Endodermal cell (in vitro differentiated cells): ENCODE measurements at places on chromosomes 1 and 21.

DNA sequence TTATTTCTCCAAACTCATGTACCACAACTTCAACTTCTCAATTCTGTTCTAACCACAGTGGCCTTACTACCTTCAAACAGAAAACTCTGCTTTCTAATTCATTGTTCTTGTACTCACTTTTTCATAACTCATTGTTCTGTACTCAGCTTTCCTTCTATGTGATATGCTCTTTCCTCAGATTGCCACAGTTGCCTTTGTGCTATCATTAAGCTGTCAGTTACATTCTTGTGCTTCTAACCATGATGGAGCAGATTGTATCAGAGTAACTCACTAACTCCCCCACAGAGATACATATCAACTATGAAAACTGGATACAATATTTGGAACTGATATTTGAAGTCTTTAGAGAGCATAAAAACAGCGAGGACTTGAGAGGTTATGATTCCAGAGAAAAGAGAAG is 1213.7 kb downstream of the KCNT2 start:
- no peak for DNase-seq

- DNase-seq, result peak; percentile 71
Observed at GRCh38 chr1:30611741-30612309, 111.6 kb downstream of the MATN1 start.

GRCh38 chr1:202708456-202709275 is 1.6 kb downstream of the SYT2 start:
- no peak for DNase-seq

DNA sequence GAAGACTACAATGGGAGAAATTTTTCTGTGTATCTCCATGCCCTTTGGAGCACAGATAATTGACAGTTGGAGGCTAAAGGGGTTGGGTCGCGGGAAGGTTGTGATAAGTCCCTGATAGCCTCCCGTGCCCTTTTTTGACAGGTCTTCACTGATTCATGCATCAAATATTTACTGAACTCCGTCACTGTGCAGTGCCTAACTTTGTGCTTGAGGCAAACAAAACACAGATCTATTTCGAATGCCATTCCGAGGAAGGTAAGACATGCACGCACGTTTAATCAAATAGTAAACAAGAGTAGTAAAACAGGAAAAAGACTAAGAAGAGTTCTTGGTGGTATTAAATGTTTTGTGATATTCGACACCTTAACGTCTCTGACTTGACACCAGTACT is 494 bp upstream of the PIP5K1A start:
- peak; percentile 49 for DNase-seq
